ENCODE measurements at places on chromosomes 7 and 10.
A peak's percentile ranks its signal among the peaks of the same experiment; 100 is the strongest.

DNA sequence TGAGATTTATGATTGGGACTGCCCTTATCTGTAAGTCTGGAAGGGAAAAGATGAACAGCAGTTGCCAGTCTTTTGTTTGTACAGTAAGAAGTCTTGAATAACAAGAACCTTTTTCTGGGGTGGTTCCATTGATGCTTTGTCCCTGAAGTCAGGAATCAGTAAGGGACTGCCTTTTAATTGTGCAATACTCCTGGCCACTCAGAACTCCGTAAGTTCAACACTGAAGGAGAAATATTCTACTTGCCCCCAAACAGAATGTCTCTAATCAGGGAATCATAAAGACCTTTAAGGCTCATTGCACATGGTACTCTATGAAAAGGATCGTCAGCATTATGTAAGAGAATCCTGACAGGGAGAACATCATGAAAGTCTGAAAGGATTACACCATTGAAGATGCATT is 361.4 kb downstream of the EXOC4 start:
- DNase-seq, result no peak

- DNase-seq, result no peak
Observed at GRCh38 chr7:135792363-135792668, 43.7 kb upstream of the FAM180A start.

GRCh38 chr10:129962872-129963640 is 1.0 kb downstream of the EBF3 start:
- no peak for DNase-seq

DNA sequence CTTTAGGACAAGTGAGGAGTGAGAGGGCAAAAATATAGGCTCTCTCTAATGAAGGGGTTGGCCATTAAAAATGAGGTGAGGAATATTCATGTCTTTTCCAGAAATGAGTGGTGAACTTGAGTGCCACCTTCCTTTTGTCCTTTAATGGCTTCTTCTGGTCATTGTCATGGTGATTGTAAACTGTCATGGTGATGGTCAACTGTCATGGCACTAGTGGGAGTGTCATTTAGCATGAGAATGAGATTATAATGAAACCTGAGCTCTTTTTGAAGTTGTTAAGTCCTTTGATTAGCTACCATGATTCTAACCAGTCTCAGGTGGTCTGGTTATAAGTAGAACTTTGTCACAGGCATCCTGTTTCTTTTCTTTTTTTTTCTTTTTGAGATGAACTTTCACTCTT is 524.4 kb downstream of the NEBL start:
- no peak for DNase-seq

DNA sequence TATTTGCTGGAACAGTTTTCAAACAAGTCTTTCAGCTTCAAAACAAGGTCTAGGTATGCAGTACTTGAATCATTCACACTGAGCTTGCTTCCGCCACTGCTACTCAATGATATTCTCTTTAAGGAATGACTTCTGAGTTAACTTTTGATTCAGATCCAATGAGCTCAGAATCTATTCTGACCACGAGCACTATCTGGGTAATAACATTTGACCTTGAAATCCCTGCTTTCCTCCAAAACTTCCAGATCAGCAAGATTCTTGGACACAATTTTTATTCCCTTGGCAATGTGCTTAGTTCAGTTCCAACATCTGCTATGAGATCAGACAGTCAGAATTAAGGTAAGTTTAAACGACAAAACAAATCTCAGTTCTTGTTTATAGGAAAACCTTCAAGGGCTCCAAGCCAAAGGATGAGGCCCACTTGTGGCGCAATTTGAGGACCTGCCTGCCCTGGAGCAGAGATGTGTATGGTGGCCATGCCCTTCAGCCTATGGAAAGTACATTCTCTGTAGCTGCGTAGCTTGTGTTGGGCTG is 87.2 kb downstream of the RNF216 start:
- DNase-seq, result no peak

- DNase-seq, result no peak
Observed at GRCh38 chr7:130841416-130841815, 107.4 kb upstream of the KLF14 start.

- DNase-seq, result peak; percentile 23
Observed at GRCh38 chr7:75639071-75639885, 99.5 kb downstream of the HIP1 start.

DNA sequence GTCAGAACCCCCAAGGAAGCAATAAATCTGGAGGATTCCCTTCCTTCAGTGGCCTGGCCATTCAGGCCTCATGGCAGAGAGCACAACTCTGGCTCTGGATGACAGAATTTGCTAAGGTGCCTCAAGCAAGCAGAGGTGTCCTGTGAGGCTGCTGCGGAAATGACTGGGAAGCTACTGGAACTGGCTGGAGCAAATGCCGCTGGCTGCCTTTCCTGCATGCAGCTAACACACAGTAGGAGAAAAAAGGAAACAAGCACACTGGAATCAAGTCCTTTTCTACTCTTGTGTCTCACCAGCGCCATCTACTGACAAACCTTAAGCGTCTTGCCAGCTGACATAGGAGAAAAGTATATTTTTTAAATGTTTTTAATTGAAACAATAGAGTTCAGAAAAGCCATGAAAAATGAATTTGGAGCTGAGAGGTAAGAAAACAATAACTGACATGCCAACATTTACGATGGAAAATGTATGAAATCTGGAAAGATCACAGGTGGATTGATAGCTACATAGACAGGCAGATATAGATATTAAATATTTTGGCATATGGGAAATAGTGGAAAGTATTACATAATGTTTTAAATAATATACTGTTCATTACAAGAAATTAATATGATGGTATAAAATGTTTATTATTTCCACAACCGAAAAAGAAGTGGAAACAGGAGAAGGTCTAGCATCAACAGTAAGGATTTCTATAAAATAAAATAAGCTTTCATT is 951.6 kb downstream of the ANKRD7 start:
- peak; percentile 65 for DNase-seq

- no peak for DNase-seq
Observed at GRCh38 chr10:2463316-2463715, 604.0 kb upstream of the PFKP start.

DNA sequence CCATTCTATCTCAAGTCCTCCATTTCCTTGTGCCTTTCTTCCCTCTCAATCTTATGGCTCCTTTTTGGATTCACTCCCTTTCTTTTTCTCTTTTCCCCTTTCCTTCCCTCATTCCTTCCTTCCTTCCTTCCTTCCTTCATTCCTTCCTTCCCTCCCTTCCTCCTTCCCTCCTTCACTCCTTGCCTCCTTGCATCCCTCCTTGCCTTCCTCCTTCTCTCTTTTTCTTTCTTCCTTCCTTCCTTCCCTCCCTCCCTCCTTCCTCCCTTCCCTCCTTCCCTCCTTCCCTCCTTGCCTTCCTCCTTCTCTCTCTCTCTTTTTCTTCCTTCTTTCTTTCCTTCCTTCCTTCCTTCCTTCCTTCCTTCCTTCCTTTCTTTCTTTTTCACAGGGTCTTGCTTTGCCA is 120.1 kb downstream of the SAMD9 start:
- no peak for DNase-seq

DNA sequence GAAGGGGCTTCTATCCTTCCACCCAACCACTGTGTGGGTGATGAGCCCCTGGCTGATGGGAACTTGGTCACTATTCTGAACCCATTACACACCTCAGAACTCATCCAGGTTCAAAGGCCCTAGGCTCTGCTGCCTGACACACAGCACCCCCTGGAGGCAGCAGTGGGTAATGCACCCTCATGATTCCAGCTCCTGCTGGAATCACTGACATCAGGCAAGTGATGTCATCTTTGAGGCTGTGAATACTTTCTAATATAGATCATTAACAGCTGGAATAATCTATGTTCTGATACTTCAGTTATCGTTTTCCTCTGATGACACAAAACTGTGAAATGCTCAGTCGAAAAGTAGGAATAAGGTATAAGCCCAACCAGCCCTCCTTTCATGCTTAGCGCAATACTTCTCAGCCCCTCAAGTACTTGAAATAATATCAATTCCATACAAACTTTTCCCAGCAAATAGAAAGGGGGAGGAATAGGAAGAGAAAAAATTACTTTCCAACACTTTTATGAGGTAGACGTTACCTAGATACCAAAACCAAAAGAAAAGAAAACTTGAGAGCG is 7.5 kb upstream of the RBP3 start:
- DNase-seq, result no peak

DNA sequence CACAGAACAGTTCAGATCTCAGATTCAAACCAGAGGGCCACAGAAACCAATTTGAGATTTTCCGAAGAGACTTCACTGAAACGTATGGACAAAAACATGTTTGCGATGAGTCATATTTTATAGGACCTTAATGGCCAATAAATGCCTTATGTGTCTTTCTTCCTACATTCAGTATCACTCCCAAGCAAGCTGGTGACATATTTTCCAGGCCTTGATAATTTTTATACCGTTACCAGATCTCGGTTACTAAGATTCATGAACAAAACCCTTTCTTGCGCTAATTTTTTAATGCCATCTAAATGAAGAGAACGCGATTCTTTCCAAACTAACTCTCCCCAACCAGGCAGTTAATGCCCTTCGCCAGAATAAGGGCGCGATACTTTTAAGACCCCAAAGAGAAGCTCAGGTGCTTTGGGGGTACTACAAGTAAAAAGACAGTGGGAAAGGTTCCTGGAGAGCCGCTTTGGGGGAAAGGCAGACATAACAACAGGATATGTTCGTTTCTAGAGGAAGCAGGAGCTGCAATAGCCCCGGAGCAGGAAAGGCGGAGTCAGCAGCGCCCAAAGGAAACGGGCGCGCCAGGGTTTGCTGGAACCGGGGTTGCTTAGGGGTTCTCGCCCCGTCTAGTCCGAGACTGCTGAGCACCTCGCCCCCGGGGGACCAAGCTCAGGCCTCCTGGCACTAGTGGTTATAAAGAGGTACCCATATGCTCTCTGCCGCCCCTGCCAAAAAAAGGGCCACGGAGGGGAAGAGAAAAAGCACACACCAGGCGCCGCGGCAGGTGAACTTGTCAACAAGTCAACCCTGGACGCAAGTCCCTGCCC is 884 bp downstream of the ICA1 start:
- DNase-seq, result peak; percentile 56

- DNase-seq, result no peak
Observed at GRCh38 chr10:86411281-86411841, 44.8 kb upstream of the GRID1 start.

- DNase-seq, result no peak
Observed at GRCh38 chr10:72080042-72080975, 8.0 kb downstream of the SPOCK2 start.

DNA sequence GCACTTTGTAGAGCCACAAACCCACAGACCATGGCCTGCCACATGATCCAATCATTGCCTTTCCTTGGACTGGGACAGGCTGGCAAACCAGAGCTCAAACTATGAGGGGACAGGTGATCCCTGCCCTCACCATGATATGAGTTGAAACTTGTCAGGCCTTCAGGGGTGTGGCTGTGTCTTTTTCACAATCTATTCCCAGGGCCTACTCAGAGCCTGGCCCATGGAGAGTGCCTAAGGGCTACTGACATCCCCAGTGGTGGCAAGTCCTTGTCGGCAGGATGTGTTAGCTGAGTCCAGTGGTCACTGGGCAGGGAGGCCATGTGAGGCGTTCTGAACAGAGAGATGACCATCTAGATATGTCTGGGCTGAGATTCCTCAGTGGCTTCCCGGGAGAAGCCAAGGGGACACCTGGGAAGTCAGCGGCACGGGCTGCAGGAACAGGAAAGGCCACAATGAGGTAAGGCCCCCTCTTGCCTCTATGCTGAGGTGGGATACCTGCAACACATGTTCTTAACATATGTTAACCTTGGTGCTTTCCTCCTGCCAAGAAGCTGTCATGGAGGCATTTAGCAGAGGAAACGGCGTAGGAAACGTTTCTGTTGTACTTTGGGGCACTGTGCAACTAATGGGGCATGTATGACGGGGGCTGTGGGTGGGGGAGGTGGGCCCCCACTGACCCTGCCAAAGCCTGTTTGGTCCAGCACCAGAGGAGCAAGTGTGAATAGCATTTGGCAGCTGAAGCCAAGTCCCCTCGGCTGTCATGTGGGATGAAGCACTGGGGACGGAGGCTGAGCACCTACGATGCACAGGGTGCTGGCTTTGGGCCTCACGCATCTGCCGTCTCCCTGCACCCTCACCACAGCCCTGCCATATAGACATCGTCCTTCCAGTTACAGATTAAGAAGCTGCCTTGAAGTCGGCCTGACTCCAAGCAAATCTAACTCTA is 384.0 kb downstream of the RPS24 start:
- DNase-seq, result no peak
